ENCODE measurements at places on chromosomes 4 and X.

DNA sequence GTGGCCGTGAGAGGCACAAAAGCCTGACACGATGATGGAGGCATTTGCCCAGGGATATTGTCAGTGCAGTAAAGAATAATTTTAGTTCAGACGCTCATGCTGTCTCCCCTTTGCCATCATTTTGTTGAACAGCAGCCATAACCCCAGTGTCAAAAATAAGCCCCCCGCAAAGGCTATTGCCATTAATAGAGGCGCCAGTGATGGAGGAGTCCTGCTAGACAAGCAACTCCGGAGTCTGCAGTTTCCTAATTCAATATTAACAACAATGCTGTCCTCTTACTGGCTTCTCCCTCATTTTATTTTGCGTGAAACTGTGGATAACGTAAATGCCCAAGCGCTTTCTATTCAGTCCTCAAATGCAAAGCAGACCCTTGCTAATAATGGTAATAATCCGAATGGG, 603 bp upstream of the SMS start:
- no peak for DNase-seq

GRCh38 chrX:120358737-120359456, 3.0 kb upstream of the ATP1B4 start:
- DNase-seq = no peak

- no peak for DNase-seq
Observed at GRCh38 chr4:22471999-22472461, 43.8 kb downstream of the ADGRA3 start.

DNA sequence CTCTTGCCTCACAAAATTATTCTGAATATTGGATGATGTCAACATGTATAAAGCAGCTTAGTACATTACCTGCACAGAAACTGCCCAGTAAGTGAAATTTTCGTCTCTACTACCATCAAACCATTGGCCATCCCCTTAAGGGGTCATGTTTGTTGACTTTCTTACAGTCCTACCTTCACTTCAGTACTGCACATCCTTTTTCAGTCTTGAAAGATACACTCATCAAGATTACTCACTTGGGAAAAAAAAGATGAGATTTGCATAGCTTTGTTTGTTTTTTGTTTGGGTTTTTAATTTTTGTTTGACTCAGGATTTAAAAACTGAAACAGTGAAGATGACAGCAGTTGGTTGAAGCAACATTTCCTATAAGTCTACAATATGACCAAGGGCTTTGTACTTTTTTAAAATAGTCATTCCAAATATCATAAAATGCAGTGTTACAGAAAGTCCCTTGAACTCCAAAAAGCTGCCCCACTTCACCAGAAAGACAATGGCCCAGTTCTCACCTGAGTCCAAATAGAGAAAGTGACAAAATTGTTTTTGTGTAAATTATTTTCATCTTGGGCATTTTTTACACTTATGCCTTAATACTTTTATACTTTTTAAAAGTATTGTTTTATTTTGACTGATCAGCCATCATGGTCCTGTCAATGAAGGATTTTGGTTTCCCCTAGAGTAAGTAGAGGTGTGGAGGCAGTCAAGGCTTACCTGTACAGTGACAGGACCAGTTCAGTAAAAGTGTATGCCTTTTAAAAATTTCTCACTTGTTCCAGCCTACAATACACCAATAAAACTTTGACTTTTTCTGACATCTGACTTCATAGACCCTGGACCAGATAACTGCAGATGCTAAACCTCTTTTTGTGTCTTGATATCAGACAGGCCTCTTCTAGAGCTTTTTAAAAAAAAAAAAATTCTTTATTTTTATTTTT, 59.7 kb upstream of the EDA2R start:
- DNase-seq = no peak

DNA sequence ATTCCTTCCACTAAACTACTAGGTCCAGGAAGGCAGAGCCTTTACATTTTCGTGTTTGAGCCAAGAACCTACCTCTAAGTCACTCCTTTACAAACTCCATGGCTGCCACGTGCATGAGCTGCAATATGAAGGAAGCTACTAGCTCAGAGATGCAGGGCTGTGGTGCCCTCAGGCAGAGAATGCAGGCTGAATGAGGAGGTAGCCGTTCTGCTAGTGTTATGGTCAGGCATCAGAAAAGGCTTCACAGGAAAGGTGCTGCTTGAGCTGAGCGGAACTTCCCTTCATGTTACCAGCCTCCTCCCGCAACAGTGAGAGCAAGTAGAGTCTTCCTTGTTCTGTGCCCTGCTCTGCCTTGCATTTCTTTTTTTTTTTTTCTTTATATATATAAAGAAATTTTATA, 148.3 kb upstream of the PACRGL start:
- DNase-seq = no peak

DNA sequence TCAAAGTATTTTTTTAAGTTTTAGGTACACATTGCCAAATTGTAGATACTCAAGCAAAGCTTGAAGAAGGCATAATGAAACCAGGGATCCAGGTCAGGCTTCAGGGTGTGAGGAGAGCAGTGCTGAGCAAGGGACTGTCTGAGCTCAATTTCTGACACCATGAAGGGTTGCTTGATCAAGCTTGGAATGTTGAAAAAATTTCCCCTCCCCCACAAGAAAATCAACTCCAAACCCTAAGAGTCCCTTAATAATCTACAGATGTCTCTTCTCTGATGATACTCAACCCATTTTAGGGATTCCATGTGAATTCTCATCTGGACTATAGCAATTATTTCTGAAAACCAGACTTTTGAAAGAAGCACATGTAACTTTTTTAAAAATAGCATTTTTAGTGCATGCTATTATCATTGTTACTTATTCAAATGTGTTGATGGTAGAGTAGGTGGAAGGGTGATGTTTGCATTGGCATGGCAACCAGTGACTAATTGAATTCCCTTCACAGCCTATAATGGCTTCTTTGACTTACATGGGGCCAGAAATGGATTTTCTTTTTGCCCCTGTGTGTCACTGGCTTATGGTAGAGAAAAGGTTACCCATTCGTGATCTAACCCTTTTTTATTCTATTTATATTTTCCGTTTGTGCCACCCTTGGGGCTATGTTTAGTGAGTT, 252.0 kb downstream of the FBXW7 start:
- no peak for DNase-seq
